IPS DF 6.9 (cell line): ENCODE measurements at places on chromosomes 2 and 18.

DNA sequence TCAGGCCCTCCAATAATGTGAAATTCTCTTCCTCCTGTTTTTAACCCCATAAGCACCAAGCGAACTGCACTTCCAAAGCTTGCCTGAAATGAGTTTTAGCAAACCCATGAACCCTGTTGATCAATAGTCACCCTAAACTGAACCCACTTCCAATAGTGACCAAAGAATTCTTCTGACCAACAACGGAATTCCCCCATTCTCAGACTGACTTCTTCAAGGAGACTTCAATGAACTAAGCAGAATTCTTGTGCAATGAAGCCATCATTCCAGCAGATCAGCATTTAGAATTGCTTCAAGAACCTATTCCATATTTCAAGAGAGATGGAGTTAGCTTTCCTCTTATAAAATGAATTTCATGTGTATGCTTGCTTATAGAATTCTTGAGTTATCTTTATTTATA, 176.9 kb upstream of the FN1 start:
- DNase-seq = no peak
- no peaks in the 10 kb centered on the region for H3K27me3 ChIP-seq
- no peaks in the 10 kb centered on the region; the same call in 1 of the 2 replicates for H3K4me1 ChIP-seq
- no peak overlapping the region for H3K27ac ChIP-seq
- no peak overlapping the region for H3K4me3 ChIP-seq

DNA sequence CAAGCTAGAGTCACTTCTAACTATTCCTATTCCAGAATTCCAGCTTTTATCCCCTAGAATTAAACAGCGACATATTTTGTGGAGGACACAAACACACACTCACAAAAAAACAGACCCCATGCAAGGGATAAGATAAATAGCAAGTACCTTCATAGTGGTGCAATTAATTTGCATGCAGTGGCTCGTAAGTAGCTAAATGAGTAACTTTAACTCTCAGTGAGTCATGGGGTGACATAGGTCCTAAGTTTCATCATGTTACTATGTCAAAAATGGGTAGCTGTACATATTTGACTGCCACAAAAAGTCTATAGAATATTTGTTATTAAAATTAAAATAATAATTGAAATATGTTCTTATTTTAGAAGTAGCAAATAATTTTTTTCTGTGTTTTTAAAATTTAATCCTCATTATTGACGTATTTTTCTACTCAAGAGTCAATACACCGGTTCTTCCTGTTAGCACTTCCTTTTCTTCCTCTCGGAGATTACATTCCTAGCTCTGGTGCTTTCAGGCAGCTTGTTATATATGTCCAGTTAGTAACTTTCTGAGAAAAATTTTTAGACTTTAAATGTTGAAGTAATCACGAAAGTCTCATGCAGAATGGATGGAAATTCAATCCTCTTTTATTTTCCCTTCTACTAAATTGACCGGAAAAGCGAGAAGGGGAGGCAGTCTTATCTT, 247.0 kb downstream of the KCNH7 start:
- H3K27ac ChIP-seq = no peak overlapping the region
- H3K27me3 ChIP-seq = no peaks in the 10 kb centered on the region
- no peak overlapping the region for H3K4me3 ChIP-seq
- DNase-seq = no peak
- H3K36me3 ChIP-seq = no peaks in the 10 kb centered on the region

GRCh38 chr18:50606609-50607008, 46.7 kb downstream of the MAPK4 start:
- no peaks in the 10 kb centered on the region for H3K27me3 ChIP-seq
- H3K27ac ChIP-seq = no peak overlapping the region
- no peaks in the 10 kb centered on the region for H3K36me3 ChIP-seq
- H3K4me3 ChIP-seq = no peak overlapping the region

- no peak overlapping the region for H3K4me3 ChIP-seq
- no peaks in the 10 kb centered on the region for H3K4me1 ChIP-seq
- no peak for DNase-seq
- no peaks in the 10 kb centered on the region for H3K36me3 ChIP-seq
- H3K27me3 ChIP-seq = no peaks in the 10 kb centered on the region
- H3K27ac ChIP-seq = no peak overlapping the region
Measured at GRCh38 chr2:205868053-205868452, 185.8 kb downstream of the NRP2 start.

DNA sequence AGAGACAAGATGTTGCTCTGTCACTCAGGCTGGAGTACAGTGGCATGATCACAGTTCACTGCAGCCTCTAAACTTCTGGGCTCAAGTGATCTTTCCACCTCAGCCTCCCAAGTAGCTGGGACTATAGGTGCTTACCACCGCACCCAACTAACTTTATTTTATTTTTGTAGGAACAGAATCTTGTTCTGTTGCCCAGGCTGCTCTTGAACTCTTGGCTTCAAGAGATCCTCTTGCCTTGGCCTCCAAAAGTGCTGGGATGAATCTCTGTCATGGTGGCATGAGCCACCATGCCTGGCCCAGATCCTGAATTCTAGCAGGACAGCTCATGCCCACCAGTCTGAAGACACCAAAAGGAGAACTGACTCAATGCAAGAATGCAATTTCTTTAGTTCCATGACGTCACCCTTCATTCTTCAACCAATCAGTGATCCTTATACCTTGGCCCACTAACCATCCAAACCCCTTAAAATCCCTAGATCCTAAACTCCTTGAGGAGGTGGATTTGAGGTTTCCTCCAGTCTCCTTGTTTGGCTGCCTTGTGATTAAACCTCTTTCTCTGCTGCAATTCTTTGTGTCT, 25.6 kb upstream of the CXXC1 start:
- no peaks in the 10 kb centered on the region for H3K4me1 ChIP-seq
- H3K4me3 ChIP-seq = no peak overlapping the region
- no peak overlapping the region for H3K27ac ChIP-seq

DNA sequence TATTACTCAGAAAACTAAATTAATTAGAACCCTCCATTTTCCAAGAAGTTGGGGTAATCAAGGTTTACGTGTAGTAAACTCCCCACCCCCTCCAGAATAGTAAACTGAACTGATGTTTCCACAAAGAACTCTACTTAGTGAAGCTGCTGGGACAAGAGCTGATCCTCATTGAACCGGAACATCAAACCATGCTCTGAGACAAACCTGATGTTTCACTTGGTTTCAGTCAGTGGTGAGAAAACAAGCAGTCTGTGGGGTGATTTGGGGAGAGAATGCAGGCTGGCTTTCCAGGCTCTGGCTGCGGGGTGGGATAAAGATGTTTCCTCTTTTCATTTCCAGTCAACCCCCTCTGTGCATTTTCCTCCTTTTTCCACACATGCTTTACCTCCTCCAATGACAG, 38.2 kb downstream of the CELF4 start:
- H3K27me3 ChIP-seq = peaks cover 4% of the 10 kb centered on the region; the same call in 1 of the 2 replicates
- H3K4me1 ChIP-seq = peaks cover 5% of the 10 kb centered on the region; the same call in 1 of the 2 replicates
- no peak for DNase-seq

- H3K36me3 ChIP-seq = no peaks in the 10 kb centered on the region
- H3K27ac ChIP-seq = no peak overlapping the region
- peaks cover 1% of the 10 kb centered on the region; the same call in 1 of the 2 replicates for H3K4me1 ChIP-seq
- H3K27me3 ChIP-seq = no peaks in the 10 kb centered on the region
Measured at GRCh38 chr18:10926621-10927161, 222.7 kb downstream of the PIEZO2 start.
